ENCODE measurements at places on chromosomes 13 and 19.
A peak's percentile ranks its signal among the peaks of the same experiment; 100 is the strongest.

DNA sequence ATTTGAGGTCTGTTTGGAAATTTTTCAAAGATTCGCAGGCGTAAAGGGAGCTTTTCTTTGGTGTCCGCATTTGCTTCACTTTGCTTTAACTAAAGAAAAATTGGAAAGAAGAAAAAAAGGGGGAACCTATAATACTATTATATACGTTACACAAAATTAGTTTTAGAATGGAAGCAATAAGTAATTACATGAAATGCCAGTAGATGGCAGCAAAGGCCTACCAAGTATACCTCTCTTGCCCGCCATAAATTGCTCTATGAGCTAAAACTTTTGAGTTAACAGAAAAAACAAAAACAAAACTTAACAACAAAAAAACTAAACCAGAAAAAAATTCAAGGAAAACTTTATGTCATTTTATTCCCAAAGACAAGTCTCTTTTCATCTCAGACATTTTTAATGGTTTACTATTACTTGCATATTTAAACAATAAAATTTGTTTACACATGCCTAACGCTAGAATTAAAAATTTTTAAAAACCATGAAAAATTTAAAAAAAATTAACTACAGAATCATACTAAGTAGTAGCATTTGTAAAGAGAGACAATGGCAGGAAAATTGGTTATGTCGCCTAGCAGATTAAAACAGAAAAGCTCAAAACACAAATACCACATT lies 271.4 kb downstream of the NALCN start:
- no peak for DNase-seq

GRCh38 chr13:48580185-48580803 lies 47.4 kb upstream of the RCBTB2 start:
- peak; percentile 45 for DNase-seq

DNA sequence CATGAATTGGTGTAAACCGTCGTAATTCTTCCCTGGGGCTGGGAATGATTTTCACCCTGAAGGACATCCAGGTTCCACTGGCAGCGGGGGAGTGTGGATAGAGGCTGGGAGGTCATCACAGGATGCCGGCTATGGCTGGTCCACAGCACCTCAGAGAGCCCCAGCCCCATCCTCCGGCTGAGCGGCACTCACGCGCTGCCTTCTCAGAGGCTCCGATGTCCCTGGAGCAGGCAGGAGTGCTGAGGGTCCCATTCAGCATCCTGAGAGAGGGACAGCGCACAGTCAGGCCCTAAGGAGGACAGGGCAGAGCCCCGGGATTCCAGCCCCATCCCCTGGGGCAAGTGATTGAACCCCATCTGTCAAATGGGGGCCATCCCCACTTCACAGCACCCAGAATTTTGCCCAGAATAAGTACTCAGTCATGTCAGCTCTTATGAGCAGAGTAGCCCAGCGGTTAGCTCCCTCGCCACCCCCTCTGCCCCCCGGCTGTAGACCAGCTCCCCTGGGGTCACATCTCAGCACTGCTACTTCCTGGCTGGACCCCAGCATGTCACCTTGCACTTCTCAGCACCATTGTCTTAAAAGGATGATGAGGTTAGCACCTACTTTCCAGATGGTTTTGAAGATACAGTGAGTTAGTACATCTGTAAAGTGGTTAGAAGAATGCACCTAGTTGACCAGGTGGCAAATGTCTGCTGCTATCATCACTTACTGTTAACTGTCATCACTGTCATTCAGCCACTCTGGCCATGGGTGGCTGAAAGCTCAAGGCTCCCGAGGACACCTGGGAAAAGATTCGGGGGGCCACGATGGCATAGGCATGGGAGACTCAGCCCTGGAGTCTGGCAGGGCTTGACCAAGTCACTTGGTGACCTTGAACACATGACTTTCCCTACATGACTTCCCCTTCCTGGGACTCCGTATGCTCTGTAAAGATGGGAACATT lies 11.9 kb downstream of the GRAMD1A start:
- no peak for DNase-seq

DNA sequence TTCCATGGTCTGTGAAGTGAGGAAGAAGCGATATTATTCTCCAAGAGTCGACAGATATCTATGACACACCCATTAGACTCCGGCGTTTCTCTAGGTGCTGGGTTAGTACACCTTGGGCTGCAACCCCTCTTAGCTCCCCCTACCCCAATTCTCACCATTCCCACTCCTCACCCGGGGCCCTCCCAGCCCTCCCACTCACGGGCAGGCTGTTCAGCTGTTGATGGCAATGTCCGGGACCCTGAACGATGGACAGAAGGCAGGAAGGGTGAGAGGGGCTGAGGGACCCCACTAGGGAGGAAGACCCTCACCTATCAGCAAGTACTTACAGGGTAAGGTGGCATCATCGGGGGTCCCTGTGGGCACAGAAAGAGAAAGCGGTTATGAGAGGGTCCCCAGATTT lies 9.2 kb downstream of the LGALS4 start:
- DNase-seq: no peak

DNA sequence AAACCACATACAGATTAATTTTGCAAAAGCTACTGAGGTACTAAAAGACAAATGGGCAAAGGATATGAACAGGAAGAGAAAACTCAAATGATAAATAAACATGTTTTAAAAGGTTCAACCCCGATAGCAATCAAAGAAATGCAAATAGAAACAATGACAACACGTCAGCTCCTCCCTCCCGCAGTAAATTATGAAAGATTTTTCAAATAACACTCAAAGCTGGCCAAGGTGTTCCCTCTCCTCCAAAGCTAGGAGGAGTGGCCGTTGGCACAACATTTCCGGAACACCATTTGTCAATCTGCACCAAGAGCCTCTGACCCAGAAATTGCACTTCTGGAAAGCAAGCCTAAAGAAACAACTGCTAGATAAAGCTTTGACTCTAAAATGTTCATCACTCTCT lies 28.3 kb downstream of the INSR start:
- no peak for DNase-seq

DNA sequence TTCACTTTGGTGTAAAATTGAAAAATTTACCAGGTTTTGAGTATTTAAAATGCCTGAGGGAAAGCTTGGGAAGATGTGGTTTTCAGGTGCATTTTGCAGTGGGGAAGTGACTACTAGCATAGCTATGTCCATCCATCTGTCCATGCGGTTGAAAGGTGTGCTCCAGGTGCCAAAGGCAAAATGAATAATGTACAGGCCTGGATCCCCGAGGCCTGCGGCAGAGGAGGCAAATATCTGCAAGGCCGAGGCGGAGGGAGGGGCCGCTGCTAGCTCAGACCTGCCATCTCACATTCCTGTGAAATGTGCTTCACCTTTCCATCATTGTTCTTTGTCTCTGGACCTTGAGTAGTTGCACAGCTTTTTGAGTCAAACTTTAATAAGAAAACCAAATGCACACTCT lies 65.5 kb downstream of the ERCC5 start:
- DNase-seq: no peak

DNA sequence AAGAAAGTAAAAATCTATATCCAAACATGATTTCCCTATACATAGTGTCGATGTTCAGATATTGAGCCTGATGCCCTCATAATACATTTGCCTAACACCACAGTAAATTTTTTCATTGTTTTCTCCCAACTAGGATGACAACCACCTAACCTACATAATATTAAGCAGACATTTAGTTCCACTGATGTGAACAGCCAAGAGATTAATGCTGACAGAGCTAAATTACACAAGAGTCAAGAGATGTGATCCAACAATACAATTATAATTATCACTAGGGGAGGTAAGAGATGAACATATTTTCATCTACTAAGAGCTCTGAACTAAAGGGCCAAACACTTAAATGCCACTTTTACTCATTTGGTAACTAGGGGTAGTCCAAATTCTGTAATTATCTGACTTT lies 145.9 kb downstream of the DACH1 start:
- DNase-seq: no peak

DNA sequence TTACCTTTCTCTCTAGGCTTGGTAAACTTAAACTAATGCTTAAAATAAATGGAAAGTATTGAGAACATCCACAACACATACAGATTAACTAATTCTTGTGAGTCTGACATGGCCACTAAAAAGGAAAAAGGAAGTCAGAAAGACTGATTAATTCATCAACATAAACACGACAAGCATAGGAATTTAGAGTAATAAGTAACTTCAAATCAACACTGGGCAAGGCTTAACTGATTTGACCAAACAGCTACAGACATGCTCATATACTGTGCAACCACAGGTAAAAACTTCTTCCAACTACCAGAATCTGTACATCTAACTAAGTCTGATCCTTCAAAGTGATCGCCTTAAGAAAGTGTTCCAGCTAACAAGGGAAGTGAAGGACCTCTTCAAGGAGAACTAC lies 20.5 kb downstream of the UGGT2 start:
- no peak for DNase-seq

- DNase-seq: no peak
Measured at GRCh38 chr19:29241324-29241723, 28.4 kb upstream of the UQCRFS1 start.

GRCh38 chr19:30093966-30094755 lies 152.1 kb downstream of the URI1 start:
- no peak for DNase-seq

- DNase-seq: no peak
Measured at GRCh38 chr19:55638864-55639359, 1.9 kb upstream of the ZNF580 start.

DNA sequence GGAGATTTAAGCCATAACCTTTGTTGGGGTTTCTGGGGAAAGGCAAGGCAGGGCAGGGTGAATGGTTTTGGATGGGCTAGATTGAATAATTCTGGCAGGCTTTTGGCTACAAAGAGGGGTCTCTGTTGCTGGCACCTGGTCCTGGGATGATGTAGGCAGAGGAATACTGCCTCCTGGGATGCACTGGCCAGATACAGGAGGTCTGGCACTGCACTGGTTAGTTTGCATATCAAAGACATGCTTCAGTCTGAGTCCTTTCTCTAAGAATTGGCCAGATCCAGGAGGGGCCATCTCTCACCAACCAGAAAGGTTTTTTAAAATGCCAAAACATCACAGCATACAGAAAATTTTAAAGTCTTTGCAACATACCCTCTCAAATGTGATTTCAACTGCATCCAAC lies 8.0 kb upstream of the MEDAG start:
- no peak for DNase-seq

DNA sequence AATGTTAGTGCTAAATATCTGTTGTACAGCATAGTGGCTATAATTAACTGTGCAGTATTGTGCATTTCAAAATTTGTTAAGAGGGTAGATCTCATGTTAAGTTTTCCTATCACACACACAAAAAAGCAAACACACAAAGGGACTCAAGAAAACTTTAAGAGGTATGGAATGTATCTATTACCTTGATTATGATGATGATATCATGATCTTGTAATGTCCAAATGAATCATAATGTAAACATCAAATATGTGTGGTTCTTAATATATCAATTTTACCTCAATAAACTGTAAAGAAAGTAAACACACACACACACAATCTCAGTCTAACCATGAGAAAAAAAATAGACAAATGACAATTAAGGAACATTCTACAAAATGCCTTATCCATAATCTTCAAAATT lies 934.6 kb downstream of the SLITRK1 start:
- no peak for DNase-seq

DNA sequence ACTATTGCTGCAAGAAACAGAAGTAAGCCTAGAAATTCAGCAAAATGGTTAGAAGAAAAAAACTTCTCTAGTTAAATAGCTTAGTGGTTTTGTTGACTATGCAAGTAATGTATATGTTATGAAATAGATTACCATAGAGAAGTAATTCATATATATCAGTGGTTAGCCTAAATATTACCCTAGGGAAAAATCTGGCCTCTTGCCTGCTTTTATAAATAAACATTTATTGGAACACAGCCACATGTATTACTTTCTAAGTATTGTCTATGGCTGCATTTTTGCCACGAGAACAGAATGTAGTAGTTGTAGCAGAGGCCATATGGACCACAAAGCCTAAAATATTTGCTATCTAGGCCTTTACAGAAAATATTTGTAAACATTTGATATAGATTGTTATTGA lies 1471.7 kb upstream of the PRR20A start:
- DNase-seq: no peak

DNA sequence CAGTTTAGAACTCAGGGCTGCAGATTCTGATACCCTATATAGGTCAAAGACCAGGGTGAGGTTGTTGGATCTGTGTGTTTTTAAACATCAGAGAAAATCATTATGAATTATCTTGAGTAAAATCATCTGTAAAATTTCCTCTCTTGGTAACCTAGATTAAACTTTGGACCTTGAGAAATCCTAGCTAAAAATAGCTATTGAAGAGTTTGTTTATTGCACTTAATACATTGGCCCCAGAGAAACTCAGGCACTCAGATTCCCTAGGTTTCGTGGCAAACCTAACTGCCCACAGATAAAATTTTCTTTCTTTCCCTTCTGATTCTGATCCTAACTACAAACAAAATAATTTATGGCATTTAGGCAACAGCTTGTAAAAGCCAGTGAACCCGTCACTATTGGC lies 102.3 kb downstream of the GPC6 start:
- DNase-seq: no peak

DNA sequence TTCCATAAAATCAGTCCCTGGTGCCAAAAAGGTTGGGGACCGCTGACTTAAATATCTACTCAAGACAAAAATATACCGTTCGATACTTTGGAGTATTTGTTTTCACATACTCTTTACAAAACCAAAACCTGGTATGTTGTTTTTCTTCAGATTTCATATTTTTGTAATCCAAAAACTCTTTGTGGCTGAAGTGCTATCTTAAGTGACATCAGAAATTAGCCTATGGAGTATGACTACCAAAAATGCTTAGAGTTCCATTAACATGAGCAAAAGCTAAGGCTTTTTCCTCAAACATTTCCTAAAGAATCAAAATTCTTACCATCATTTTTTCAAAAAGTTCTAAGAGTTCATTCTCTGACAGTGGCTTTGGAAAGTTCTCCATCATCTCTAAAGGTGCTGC lies 52.0 kb downstream of the DIAPH3 start:
- no peak for DNase-seq

GRCh38 chr13:37139356-37139755 lies 33.9 kb upstream of the CSNK1A1L start:
- no peak for DNase-seq

DNA sequence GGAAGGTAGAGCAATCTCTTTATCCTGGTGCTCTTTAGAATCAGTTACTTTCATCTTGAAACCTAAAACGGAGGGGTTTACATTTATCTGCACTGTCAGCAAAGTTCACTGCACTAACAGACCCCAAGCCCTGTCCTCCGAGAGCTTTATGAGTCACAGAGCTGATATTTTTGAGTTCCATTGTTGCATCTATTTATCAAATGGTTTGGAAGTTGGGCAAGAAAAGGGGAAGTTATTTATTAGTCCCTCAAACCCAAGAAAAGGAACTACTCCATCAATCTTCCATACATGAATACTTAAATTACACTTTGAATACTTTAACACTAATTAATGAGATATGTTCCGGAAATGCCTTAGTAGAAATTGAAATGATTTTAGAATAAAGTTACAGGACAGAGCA lies 55.5 kb downstream of the EDNRB start:
- no peak for DNase-seq
